Endothelial cell of coronary artery (primary cell): ENCODE measurements at places on chromosomes 5 and 9. TPM values are rescaled to one million over a fixed set of nuclear protein-coding genes. Genes with fewer than 3 reads are reported as not detected.

The SYNPO gene
- total RNA-seq = 10.0 and 39.4 TPM in 2 replicates

The ACOT12 gene
- total RNA-seq = not detected in 2 replicates

The ARHGEF39 gene
- 0.38 and 0.81 TPM in 2 replicates for total RNA-seq

The LRRC19 gene
- total RNA-seq = not detected in 2 replicates

The TAF11L10 gene
- total RNA-seq = not detected in 2 replicates

The TXNDC8 gene
- not detected in 2 replicates for total RNA-seq

The OR1J2 gene
- total RNA-seq = not detected in 2 replicates

The GKAP1 gene
- total RNA-seq = 1.3 and 2.2 TPM in 2 replicates

The NFIB gene
- total RNA-seq = 74.6 and 103 TPM in 2 replicates

The MEGF10 gene
- total RNA-seq = 0.09 and 0.36 TPM in 2 replicates

The FAM221B gene
- total RNA-seq = not detected in 2 replicates
